ENCODE measurements at places on chromosomes 12 and 14.
A peak's percentile ranks its signal among the peaks of the same experiment; 100 is the strongest.

- no peak for DNase-seq
These were observed 1.3 kb downstream of the LRRK2 start for GRCh38 chr12:40225984-40226602.

DNA sequence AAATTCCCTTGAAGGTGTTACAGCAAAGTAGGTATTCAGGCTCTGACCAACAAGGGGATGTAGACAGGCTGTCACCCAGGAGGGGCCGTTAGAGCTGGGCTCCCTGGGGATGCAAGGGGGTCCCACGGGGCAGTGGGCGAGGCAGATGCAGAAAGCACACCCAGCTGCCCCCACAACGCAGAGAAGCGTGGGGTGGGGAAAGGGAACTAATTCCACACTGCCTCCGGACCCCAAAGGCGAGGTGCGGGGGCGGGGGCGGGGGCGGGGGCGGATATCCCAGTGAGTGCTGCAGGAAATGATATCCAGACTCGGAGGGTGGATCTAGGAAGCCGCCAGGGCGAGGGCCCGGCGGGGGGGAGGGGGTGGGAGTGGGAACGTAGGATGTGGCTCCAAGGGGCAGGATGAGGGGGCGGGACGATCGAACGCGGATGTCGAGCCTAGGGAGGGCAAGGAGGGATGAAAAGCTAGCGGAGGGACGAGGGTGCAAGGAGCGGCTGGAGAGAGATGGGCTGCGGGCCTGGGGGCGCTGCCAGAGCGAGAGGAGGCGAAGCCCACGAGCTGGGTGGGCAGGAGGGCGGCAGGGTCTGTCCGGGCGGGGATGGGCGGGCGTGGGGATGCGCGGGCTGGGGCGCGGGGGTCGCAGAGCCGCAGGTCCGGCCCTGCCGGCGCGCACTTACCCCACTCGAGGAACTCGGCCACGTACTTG, 874 bp downstream of the CDC42BPB start:
- DNase-seq = no peak

DNA sequence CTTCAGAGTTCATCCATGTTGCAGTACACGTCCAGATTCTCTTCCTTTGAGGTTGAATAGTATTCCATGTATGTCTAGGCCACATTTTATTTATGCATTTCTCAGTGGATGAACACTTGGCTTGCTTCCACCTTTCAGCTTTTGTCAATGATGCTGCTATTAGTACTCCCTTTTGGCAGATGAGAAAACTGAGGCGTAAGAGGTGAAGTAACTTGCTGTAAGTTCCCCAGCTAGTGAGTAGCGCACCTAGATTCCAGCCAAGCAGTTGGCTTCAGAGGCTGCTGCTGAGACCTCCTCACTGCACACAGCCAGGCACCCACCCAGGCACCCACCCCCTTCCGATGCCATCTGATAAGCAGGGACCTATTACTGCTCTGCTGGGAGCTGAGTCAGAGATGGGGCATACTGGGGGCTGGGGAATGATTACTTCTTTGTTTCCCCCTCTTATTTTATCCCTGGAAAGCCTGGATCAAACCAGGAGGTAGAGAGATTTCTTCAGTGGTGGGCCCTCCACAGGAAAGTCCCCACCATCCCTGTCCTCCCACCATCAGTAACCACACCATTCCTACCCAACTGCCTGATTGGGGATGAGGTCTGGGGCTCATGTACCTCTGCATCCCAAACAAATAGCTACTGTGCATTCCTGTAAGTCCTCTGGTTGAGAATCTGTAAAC, 234.6 kb downstream of the PCNX1 start:
- DNase-seq = no peak

- DNase-seq = no peak
These were observed 12.5 kb downstream of the RTL1 start for GRCh38 chr14:100891051-100891450.

GRCh38 chr14:73696466-73697400, 17.5 kb downstream of the PNMA1 start:
- no peak for DNase-seq

DNA sequence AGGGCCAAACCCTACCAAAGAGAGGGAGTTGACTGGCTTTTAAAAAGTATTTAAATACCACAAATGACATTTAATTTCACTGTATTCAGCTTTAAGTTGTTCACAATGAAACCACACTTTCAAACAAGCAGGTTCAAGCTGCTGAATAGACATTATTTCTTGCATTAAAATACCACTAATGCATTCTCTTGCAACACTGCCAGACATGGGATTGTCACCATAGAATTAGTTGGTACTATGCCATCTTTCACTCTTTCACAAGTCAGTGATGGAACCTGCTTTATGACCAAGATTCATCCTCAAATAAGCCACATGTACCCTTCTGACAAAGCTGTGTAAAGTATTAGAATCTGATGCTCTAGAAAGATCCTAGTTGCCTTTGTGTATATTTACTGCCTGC, 239.4 kb downstream of the PAWR start:
- DNase-seq = no peak

- DNase-seq = no peak
These were observed 51.6 kb downstream of the AEBP2 start for GRCh38 chr12:19490908-19491307.

- DNase-seq = no peak
These were observed 4.0 kb downstream of the EGLN3 start for GRCh38 chr14:33946679-33947476.

DNA sequence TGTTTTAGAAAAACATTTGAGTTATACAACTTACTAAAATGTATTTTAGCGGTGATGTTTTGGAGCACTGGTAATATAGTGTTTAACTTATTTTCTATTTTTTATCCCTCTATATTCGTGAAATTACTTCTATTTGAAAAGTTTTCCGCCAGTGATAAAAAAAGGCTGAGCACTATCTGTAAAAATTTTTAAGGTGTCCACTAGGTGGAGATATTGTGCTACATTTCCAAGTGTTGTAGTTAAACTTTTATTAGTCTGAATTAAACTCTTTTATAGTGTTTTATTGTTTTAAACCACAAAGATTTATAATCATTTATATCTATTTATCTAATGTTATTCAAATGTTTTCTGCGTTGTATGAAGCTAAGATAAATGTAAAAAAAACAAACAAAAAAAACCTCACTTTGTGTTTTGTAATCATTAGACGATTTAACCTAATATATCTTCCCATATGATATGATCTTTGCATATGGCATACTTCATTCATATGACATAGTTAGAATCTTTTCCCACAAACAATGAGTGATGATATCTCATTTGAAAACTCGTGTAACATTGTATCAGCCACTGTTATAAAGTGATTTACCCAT, 11.8 kb downstream of the ALG10B start:
- DNase-seq = peak; percentile 57

GRCh38 chr12:48334808-48335207, 15.9 kb downstream of the ZNF641 start:
- DNase-seq = peak; percentile 14

- DNase-seq = no peak
These were observed 630 bp downstream of the MYL6B start for GRCh38 chr12:56152756-56153677.

DNA sequence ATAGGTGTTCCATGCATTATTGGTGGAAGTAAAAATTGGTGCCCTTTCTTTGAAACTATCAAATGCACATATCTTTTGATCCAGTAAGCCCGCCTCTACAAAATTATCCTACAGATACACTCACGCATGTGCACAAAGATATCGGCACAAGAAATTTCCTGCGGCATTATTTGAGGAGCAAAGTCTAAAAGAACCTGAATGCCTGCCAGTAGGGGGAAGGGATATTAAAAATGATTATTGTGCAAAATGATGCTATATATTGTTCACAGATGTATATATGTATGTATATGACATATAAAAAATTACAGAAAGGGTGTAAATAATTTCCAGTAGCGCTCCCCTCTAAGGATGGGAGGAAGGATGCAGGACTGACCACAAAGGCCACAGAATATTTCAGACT, 24.7 kb upstream of the ADIPOR2 start:
- no peak for DNase-seq

GRCh38 chr14:76894308-76894707, 68.1 kb downstream of the LRRC74A start:
- DNase-seq = no peak

GRCh38 chr14:32345311-32345791, 16.3 kb downstream of the AKAP6 start:
- DNase-seq = no peak

GRCh38 chr12:116066381-116067230, 210.9 kb downstream of the MED13L start:
- DNase-seq = peak; percentile 50

- DNase-seq = no peak
These were observed 84.1 kb upstream of the TRAF3 start for GRCh38 chr14:102693006-102693755.

DNA sequence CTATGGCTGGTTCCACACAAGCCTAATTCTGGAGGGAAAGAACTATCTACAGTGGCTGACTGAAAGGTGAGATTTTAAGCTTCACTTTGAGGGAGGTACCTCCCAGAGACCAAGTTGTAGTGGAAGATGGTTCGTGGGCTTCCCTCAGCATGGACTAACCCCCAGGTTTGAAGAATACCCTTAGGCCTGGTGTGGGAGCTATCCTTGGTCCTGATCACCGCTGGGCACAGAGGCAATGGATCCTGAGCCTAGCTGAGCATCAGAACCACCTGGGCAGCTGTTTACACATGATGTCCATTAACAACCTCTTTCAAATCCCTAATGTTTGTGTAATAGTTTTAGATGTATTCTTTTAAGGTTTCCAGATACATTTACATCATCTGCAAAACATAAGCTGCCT, 10.3 kb downstream of the DAO start:
- DNase-seq = no peak

- peak; percentile 11 for DNase-seq
These were observed 38.2 kb upstream of the RIC8B start for GRCh38 chr12:106736051-106736957.

DNA sequence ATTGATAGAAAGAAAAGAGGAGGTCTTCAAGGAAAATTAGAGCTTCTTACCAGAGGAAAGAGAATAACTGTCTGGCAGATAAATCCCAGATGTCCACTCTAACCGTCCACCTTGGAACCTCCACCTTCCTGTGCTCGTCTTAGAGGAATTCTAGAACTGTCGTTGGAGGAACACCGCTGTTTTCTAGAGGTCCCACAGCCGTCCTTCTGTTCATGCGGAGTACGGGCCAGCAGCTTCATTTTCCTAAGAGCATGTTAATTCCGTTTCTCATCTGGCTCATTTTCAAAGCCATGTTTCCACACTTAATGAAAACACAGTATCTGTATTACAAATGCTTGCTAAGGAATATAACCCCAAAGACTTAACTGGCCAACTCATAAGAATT, 107.9 kb upstream of the ESRRB start:
- DNase-seq = no peak

GRCh38 chr14:68501614-68502052, 291.2 kb downstream of the ZFP36L1 start:
- DNase-seq = no peak

DNA sequence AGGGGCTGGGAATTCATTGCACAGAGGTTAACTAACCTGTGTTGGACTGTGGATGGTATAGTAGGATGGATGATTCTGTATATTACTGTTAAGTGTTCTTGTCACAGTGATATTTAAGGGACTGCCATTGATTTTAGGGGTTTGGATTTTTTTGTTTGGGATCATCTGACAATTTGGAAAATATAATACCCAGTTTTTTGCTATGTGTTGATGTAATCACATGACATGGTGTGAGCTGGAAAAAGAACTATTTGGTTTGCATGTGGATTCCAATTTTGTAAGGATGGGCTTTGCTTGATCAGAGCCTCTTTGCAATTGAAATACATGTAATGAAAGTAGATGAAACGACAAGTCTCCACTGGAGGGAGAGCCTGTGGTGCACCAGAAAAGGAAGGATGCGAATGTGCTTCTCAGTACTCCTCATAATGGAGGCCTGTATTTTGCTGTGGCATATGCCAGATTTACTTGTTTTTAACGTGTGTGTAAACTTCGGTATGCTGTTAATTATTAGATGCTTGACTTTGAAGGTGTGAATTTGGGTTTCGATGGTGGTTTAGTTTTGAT, 2.7 kb downstream of the DYRK2 start:
- DNase-seq = peak; percentile 65

GRCh38 chr12:53049571-53050318, at the start of gene TNS2:
Gene TNS2, plus strand, starts transcription at chr12:53050065. Its CDS starts 121 bp downstream, at chr12:53050186.
- no peak for DNase-seq

- DNase-seq = peak; percentile 39
These were observed 635.4 kb downstream of the VRK1 start for GRCh38 chr14:97432586-97432985.

DNA sequence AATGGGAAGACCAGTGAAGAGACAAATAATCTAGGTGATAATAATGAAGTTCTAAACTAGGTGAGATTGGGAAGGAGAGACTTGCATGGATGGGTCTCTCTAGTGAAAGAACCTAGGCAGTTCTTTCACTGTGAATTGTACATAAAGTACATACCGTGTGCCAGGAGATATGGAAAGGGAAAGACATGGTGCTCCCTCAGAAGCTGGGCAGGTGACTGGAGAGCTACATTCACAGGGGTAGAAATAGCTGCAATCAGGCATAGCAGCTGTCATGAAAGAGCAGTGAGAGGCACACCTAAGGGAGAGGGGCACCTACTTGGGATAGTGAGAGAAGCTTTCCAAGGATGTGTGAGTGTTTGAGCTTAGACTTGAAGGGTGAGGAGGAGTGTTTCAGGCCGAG, 9.3 kb downstream of the STK38L start:
- no peak for DNase-seq

DNA sequence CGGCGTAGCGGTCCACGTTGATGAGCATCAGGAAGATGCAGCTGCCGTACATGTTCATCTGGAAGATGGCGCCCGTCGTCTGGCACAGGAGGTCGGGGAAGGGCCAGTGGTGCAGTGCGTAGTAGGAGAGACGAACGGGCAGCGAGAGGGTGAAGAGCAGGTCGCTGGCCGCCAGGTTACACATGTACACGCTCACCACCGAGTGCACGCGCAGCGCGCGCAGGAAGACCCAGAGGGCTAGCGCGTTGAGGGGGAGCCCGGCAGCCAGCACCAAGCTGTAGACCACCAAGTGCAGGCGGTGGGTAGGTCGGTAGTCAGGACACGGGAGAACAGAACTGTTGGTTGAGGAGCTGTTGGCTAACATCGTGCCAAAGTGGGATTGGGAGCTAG, 13.7 kb upstream of the CHD4 start:
- no peak for DNase-seq

- no peak for DNase-seq
These were observed 28.4 kb upstream of the A2M start for GRCh38 chr12:9143929-9144729.

Measured in CD4-positive, alpha-beta T cell treated with Interferon alpha-2 for 1 hour (primary cell).